ENCODE measurements at places on chromosomes 4 and X.

- DNase-seq, result no peak
These were observed 5.4 kb upstream of the TBC1D1 start for GRCh38 chr4:37885496-37885895.

- no peak for DNase-seq
These were observed 123.9 kb upstream of the PPP3CA start for GRCh38 chr4:101471201-101471600.

GRCh38 chr4:162274354-162274753, 110.6 kb upstream of the FSTL5 start:
- no peak for DNase-seq

- no peak for DNase-seq
These were observed 37.3 kb downstream of the MAGEB17 start for GRCh38 chrX:16204538-16204937.

DNA sequence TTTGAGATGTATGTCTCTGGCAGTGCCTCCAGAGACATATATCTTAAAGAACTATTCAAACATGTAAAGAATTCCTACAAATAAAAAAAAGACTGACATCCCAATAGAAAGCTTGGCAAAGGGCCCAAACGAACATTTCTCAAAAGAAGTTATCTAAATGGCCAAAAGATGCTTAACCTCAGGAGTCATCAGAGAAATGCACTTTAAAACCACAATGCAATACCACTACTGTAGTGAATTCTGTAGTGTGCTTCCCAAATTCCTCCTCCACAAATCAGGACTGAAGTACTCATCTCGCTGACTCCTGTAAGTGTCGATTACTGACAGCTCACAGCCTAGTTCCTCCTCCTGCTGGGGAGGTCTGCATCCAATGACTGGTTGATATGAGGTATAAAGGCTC, 129.0 kb upstream of the MAMLD1 start:
- no peak for DNase-seq

DNA sequence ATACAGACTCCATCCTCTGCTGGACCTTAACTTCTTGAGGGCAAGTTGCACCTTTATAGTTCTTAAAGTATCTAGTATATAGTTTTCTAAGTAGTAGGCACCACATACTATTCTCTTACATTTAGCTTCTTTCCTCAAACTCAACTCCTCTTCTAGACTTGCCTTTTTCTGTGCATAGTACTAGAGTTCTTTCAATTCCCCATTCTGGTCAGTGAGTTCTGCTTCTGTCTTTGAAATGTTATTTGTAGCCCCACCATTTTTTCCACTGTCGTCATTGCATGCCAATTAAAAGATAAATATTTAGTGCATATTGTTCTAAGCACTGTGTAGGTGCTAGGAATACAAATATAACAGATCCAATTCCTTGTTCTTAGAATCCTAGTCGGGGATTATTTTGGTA, 31.6 kb downstream of the CDKL5 start:
- DNase-seq, result no peak

- no peak for DNase-seq
These were observed 53.4 kb downstream of the FHDC1 start for GRCh38 chr4:152989554-152989970.

DNA sequence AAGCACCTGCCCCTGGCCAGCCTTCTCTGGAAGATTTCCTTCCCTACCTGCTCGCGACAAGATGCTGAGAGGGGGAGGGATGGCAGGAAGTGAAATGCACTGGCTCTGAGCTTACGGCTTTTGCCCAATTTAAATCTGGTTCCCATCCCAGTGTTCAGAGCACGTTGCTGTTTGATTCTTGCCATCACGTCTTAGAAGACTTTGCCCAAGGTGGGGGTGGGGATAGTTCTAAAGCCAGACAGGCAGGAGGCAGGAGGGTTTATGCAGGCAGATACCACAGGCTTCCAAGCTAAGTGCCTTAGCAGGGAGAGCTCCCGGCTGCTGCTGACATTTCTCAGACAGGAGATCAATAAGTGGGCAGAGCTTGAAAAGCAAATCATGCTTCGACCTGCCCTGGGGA, 393.9 kb downstream of the MID1IP1 start:
- DNase-seq, result no peak

GRCh38 chr4:121449416-121449815, 68.6 kb upstream of the QRFPR start:
- no peak for DNase-seq

DNA sequence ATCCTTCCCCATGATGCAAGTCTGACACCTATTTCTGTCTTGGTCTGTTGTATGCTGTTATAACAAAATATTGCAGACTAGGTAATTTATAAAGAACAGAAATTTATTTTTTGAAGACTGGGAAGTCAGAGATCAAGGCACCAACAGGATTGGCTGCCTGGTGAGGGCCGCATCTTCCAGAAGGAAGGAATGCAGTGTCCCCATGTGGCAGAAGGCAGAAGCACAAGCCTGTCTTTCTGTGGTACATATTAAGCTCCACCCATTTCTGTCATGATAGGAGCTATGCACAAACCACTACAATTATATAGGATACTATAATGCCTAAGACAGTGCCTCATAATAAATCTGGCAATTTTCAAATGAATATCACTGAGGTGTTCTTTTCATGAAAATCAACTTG, 502.3 kb upstream of the DIAPH2 start:
- DNase-seq, result no peak

GRCh38 chrX:42536286-42536685, 241.7 kb downstream of the PPP1R2C start:
- DNase-seq, result no peak

DNA sequence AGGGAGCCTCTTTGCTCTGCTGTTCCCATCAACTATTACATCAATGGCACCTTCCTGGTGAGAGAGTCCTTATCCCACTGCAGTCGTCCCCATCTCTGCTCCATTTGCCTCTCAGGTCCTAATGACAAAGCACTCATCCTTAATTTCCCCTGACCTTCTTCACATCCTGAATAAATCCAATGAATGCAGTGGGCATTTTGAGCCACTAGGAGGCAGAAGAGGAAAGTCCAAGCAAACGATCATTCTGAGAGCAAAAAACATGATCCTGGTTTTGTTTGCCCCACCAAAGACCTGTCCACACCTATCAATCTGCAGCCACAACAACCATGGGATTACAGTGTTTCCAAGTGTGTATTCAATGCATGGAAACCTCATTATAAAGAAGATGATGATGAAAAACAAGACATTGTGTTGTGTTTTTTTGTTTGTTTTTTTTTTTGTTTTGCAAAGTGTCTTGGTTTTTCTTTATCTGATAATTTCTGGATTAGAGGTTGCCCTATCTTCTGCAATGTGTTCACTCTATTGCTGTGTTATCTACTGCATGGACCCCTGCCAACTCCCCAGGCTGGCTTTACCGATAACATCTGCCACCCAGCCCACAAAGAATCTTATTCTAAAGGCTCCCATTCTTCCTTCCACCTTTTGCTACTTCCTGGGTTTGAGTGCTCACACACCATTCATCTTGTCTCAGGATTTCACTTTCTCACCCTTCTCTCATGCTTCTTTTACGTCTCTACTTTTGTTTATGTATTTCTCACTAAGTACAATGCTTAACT, 207.2 kb downstream of the NLGN4X start:
- DNase-seq, result no peak

DNA sequence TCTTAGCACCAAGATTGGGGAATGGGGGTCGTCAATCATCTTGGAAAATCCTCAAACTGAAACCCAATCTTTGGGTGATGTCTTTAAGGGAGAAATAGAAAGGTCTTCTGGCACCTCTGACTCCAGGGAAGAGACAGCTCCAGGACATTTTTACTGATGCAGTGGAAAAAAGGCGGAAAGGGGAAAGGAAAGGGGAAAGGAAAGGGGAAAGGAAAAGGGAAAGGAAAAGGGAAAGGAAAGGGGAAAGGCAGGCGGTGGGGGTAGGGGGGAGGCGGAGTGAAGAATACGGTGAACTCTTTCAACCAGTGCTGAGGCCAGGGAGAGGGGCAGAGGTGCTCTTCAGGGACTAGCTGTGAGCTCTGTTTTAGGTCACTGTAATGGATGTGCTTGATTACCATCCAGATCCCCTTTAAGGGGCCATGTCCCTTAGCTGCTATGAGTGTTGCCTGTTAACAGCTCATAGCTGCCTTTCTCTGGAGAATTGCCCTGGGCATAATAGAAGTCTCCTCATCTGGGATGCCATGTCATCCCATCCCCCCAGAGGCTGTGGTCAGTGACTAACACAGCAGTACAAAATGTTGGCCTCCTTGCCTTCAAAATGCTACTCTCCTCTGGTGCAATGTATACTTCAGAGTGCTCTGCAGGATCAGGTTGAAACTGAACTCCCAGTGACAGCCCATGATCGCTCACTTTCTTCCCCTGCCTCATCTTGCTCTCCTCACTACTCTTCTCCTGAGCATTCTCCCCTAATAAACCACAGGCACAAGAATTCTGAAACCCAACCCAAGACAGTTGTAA, 92.4 kb upstream of the AP1S2 start:
- DNase-seq, result no peak

DNA sequence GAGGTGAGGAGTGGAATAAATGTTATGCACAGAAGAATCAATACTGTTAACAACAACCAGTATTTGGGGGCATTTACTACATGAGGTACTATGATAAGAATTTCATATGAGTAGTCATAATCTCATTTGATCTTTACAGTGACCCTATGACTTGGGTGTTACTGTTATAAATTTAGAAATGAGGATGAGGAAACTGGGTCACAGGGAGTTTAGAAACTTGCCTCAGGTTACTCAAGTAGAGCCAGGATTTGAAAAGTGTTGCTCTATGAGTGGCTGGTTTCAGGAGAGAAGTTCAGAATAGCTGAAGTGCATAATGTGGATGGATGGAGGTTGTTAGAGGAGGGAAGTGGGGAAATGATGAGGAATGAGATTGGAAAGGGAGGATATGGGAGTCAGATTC, 16.6 kb upstream of the DDIT4L start:
- DNase-seq, result no peak

- no peak for DNase-seq
These were observed 259.7 kb downstream of the DCHS2 start for GRCh38 chr4:154231806-154232478.

- no peak for DNase-seq
These were observed 14.0 kb downstream of the MTM1 start for GRCh38 chrX:150582338-150582948.

GRCh38 chrX:94454606-94455005, 780.6 kb downstream of the FAM133A start:
- no peak for DNase-seq

- DNase-seq, result no peak
These were observed 140.4 kb downstream of the ZNF674 start for GRCh38 chrX:46404774-46405173.

DNA sequence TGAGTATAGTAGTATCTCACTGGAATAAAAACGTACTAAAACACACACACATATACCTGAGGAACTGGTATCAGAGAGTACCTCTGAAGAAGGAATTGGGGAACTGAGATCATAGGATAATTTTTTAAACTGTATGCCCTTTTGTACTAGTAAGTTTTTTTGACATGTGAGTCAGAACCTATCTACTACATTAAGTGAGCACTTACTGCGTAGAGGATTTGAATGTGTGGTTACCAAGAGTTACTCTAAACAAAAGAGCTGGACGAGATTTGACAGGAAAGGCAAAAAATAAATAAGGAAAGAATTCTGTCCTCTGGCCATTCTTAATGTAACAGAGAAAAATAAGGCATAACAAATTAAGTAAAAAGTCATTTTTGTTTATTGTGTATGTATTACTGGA, 546.5 kb upstream of the FAT1 start:
- DNase-seq, result no peak

GRCh38 chr4:33482773-33483172, 2761.5 kb downstream of the ARAP2 start:
- no peak for DNase-seq

DNA sequence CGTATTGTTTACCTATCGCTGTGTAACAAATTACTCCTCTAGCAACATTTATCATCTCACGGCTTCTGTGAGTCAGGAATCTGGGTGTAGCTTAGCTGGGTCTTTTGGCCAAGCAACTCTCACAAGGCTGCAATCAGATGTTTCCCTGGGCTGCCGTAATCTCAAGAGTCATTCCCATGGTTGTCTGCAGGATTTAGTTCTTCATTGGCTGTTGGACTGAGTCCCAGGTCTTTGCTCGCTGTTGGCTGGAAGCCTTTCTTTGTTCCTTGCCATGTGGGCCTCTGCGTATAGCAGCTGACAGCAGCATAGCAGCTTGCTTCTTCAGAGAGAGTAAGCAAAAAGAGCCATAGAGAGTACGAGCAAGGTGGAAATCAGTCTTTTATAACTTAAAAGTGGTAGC, 16.8 kb downstream of the POLR2B start:
- DNase-seq, result peak; percentile 56

- DNase-seq, result no peak
These were observed 14.6 kb downstream of the SH3RF1 start for GRCh38 chr4:169256101-169256612.

DNA sequence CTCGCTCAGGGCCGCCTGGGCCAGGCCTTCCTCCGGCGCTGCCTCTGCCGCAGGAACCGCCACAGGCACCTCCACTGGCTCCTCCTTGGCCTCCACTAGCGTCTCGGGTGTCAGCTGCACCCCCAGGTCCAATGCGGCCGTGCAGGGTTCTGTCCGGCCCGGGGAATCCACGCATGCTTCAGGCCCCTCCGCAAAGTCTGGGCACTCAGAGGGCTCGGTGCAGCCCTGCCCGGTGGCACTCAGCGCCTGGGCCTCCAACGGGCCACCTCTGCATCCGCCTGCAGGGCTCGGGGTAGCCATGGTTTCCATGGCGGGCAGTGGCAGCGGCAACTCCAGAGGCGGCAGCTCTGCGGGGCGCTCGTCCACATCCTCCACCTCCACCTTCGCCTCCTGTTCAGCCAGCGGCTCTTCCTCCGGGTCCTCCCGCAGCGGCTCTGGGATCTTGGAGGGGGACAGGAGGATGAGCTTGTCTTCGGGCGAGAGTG, 74.9 kb upstream of the UCP1 start:
- DNase-seq, result no peak

DNA sequence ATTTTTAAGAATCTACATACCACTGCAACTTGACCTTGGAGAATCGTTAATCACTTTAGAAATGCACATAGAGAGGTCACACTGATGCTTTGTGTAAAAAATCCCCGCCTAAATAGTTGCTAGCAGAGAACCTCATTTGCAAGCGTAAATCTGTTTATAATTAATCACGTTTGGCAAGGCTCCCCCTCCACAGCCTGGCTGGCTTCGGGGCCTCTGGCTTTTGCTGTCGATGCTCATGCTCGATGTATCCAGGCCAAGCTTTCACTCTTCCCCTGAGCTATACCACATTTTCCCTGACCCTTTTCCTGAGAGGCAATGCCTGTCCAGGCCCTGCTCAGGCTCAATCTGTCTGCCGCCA, 23.4 kb downstream of the CYTL1 start:
- no peak for DNase-seq

GRCh38 chr4:184688447-184688846, 38.9 kb downstream of the PRIMPOL start:
- DNase-seq, result no peak
